ENCODE measurements at places on chromosomes 7 and 10.

DNA sequence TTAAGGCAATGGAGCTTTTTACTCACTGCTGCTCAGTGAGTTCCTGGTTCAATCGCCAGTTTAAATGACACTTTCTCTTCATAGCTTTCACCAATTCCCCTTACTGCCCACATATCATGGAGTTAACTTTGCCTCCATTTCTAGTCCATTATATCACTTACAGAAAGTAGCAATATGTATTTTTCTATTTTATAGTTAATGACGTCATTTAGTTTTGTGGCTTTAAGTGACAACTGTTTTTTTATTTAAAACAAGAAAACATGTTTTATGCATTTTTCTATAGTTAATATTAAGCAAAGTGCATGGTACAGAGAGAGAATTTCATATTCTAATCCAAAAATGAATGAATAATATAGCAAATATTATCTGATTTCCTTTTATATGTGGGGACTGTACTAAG is 363.3 kb downstream of the CDC14C start:
- DNase-seq = no peak

DNA sequence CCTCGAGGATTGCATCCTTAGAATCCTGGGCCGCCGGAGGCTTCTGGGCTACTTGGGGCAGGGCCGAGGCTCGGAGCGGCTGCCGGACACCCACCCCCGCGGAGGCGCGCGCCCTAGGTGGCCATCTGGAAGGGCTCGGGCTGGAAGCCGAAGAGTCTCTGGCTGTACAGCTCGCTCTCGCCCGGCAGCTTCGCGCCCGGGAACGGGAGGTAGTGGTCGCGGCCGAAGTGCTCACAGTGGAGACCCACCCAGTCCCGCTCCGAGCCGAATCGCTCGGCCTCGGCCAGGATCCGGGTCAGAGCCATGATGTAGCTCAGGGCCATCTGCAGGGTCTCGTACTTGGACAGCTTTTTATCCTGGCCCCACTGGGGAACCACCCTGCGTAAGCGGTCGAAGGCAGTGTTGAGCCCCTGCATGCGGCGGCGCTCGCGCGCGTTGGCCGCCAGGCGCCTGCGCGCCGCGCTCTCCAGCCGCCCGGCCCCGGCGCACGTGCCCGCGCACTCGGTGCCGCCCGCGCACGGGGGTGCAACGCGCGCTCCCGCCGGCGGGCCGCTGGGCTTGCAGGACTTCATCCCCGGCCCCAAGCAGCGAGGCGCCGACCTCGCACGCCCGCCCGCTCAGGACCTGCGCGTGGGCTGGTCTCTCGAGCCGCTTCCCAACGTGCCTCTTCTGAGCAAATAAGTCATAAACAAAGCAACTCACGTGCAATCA is 652 bp downstream of the ATOH7 start:
- DNase-seq = peak; percentile 13

DNA sequence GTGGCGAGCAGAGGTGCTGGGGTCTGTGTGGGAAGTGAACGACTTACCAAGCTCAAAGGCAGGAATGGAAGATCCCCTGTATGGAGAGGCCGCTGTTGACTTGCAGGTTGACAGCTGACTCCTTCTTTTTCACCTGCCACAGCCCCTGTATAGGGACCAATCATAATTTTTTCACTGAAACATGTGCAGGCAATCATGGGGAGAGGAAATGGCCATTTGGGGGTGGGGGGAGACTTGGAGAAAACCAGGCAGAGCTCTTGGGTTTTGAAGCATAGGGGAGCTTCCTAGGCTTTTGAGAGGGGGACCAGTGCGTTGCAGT is 101.4 kb downstream of the WDR37 start:
- no peak for DNase-seq

DNA sequence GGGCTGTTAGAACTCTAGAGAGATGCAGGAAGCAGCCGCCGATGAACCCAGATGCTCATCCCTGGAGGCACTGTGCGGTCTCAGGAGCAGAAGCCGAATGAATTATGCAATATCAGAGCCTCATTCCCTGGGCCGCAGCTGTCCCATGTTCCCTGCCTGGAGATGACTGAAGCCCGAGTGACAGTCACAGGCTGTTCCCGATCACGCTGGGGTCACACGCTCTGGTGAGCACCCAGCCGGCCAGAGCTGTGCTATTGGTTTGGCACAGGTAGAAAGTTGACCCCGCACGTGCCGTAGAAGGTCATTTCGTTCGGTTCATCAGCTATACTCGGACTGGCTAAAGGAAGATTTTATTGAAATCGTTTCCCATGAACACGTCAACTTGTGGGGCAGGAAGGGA is 140.5 kb upstream of the SH2B2 start:
- no peak for DNase-seq

GRCh38 chr10:123636598-123637325 is 29.4 kb upstream of the GPR26 start:
- no peak for DNase-seq

DNA sequence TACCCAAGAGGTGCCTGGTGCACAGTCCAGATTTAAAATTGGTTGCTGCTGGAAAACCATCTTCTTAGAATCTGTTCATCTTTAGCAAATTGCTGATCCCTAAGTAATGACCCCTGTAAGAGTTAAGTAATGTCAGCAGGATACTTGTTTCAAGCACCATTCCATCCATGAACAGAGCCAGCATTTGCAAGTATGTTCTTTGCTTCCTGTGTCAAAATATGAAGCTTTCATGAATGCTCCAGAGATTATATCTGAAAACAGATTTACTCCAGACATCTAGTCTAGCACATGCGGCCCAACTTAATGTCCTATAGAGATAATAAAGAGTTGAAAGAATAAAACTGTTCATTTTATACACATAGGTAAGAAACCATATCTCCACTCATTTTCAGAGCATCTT is 98.7 kb upstream of the ZNF438 start:
- no peak for DNase-seq

All from stimulated activated CD4-positive, alpha-beta T cell treated with anti-CD3 and anti-CD28 coated beads, Interleukin-1b, Interleukin-23, amount 100 ng/mL, for 4 hours (primary cell).